ENCODE measurements at places on chromosomes 13 and 19.

DNA sequence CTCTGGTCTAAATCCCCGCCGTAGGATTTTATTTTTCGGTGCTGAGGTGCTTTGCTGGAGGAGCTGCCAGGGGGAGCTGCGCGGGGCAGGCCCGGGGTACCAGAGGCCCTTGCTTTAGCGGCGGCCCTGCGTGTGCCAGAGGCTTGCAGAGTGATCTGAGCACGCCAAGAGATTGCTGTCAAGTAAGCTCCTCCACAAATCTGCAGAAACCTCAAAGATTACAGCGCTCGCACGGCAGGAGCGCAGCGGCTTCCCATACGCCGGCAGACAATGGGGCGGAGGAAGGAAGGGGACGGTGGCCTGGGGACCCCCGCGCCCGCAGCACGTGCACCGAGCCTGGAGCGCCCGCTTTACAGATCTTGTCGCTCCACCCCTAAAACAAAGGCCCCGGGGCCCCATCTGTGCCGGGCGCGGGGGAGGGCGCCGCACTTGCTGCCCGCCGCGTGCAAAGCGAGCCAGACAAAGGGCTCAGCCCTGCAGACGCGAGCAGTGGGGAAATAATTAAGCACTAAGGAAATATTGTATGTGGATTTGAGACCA, 9.1 kb upstream of the C19orf12 start:
- no peak for DNase-seq

GRCh38 chr13:96091164-96092117, 1.5 kb downstream of the HS6ST3 start:
- no peak for DNase-seq

DNA sequence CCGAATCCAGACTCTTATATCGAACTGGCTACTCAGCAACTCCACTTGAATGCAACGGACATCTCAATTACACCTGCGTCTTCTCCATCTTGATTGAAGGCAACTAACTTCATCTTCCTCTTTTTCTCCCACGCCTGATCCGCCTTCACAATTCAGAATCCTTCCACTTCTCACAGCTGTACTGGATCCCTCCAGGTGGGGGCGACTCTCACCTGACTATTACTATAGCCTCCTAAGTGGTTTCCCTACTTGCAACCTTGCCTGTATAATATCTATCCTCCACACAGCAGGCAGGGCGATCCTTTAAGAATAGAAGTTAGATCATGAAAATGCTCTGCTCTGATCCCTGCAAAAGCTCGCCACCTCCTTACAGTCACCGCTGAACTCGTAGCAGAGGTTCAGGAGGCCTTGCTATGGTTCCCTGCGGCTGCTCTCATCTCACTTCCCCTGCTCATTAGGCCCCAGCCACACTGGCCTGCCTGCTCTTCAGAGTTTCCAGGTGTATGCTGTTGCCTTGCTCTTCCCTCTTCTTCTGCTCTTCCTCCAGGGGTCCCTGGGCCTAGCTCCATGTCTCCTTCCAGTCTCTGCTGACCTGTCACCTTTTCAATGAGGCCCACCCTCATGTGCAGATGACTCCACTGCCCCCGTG, 31.9 kb downstream of the RFXAP start:
- DNase-seq = no peak

DNA sequence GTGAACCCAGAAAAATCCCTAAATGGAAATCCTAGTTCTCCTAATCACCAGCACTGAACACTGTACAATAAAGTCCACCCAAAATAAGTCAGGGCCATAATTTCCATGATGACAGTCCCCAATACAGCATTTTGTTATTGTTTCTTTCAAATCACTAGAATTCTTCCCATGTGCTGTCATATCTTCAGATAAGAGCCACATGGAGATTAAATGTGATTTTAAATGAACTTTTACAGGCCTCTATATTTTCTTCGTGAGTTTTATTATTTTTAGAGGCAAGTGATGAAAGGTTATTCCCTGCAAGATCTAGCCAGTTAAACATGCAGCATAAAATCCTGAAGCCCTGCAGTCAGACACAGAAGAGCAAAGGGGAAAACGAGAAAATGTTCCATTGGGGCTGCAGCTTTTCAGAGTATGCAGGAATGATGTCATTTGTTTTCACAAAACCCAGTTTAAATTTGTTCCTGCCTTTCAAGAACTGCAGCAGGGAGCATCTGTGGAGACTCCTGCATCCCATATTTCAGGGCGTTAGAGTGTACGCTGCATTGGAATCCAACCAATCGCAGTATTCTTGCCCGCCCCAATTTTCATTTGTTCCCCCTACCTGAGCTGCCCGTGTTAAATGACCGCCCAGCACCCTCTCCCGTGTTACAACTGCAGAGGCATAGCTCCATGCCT, 167.2 kb upstream of the KLF12 start:
- DNase-seq = no peak

- no peak for DNase-seq
Measured at GRCh38 chr19:1384478-1385110, 887 bp downstream of the NDUFS7 start.

DNA sequence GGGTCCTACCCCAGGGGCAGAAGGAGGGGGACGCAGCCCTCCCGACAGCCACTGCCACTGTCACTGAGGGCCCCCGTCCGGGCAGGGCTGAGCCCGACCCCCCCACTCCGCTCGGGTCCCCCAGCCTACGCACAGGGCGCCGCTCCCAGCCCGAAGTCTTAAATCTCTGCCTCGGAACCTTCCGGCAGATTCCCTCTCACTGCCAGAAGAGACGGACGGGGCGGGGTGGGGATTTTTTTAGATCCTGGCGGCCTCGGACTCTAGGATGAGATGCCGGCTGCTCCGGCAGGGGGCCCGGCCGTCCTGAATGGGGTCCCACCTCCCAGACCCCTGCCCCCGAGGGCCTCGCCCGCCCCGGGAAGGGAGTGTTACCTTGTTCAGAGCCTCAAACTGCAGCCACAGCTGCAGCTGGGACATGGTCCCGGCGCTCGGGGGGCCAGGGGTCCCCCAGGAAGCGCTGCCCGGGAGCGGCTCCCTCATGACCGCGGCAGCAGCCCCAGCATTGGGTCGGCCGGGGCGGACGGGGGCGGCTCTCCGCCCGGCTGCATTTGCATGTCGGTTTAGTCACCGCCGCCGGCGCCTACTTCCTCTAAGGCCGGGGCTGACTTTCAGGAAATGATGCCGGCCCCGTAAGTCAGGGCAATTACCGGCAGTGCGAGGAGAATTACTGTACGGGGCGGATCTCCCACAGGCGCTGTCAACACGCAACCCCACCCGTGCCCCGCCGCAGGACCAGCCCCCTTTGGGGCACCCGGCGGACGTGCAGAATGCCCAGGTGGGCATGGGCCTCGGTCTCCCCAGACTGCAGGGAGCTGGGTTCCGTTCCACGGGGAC, 28.1 kb downstream of the GPX4 start:
- DNase-seq = peak; percentile 62

DNA sequence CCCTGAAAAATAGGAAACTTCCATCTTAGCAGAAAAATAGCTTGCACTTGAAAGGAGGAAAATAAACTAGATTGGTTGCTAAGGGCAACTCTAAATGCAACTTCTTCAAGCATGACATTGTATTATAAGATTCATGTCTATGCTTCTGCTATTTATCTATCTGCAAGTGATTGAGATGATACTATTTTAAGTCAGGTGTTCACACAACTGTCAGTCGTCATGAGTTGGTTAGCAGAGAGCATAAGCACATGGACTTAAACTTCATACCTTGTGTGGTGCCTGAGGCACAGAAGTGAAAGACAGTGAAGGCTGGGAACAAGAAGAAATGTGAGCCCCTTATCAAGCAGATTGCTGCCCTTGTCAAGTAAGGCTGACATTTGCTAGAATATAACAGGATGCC, 82.9 kb downstream of the SLITRK5 start:
- no peak for DNase-seq

- no peak for DNase-seq
Measured at GRCh38 chr13:112705286-112705685, 15.4 kb downstream of the ATP11A start.

- no peak for DNase-seq
Measured at GRCh38 chr19:19475849-19476828, 39.2 kb downstream of the TSSK6 start.

DNA sequence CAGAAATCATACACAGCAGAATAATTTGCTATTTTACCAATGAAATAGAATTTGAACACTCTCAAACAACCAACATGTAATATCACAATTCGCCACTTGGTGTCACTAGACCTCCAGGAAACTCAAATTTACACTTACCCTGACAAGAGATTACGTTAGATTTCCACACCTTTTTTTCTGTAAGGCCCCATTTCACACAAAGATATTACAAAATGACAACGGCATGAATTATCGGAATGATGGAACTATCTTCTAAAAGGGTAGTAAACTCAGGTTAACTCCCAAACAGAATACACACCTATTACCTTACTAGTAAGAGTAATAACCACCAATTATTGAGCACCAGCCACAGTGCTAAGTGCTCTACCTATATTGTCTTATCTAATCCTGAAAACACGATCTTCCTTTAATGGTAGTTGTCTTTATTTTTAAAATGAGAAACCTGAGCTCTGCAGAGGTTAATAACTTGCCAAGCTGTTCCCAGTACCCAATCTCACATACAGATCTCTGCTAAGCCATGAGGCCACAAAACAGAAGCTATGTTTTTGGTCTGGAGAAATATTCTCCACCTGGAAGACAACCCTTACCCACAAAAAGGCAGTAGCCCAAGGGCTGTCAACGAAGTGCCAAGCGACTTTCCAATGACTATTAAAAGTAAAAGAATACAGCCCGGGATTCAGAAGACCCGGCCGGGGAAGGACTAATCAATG, 152.4 kb downstream of the DCLK1 start:
- peak; percentile 16 for DNase-seq

GRCh38 chr13:73924607-73925006, 209.6 kb downstream of the KLF12 start:
- DNase-seq = no peak

GRCh38 chr19:8396563-8397203, 6.5 kb downstream of the RAB11B start:
- peak; percentile 40 for DNase-seq

DNA sequence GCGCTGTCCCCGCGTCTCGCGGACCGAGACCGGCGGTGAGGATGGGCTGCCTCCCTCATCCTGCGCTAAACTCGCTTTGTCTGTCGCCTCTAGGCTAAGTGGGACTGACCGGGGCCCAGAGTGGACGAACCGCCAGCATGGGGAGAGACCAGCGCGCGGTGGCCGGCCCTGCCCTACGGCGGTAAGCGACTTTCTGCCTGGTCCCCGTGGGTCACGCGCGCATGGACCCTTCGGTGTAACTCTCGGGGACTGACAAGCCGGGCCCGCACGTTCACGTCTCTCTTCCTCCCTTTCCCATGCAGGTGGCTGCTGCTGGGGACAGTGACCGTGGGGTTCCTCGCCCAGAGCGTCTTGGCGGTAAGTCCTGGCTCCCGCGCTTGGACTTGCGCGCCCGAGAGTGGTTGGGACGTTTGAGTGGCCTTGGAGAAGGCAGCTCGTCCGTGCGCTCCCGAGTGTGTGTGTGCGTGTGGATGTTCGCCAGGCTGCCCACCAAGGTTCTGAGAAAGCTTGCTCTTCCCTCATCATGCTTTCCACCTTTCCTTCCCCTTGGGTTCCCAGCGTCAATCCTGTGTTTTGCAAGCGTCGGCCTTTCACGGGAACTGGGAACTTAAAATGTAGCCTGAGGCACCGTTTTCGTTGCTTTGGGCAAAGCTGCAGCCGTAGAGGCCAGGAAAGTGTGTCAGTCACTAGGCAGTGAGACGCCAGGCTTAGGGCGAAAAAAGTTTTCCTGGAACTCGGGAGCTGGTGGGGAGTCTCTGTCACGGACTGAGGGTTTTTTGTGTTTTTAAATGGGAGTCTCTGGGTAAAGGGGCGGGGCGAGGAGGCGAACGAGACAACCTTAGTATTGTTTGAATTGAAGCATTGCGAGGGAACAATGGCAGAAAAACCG, 927 bp downstream of the COL4A2 start:
- no peak for DNase-seq

GRCh38 chr19:10817291-10818038, 18.5 kb downstream of the TMED1 start:
- DNase-seq = no peak

GRCh38 chr19:34479396-34479795, 2.2 kb upstream of the WTIP start:
- DNase-seq = no peak

DNA sequence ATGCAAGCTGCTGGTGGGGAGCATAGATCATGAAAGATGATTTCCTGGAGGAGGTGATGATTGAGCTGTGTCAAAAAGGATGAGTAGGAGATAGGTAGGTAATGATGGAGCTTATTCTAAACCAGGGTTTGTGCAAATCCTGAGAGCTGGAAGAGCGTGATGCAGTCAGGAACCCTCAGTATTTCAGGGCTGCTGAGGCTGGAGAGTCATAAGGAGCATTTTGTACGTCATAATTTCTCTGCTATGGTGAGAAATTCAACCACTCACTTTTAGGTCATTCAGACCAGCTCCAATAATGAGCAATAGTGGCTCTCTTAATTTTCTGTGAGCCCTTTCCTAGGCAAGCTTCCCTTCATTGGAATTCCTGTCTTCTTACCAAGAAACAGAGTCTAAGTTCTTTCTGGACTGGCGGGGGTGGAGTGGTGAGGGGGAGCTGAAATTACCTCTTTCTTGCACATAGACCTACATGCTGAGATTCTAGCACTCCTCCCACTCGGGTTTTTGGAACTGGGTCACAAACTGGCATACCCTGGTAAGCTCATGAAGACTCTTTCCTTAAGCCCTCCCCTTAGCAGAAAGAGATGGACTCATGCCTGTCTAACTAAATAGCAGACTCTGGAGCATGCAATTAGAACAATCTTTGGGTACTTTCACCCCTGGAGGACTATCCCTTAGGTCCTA, 62.2 kb upstream of the MYCBP2 start:
- DNase-seq = no peak

GRCh38 chr13:36973621-36974295, 25.4 kb downstream of the ALG5 start:
- no peak for DNase-seq

DNA sequence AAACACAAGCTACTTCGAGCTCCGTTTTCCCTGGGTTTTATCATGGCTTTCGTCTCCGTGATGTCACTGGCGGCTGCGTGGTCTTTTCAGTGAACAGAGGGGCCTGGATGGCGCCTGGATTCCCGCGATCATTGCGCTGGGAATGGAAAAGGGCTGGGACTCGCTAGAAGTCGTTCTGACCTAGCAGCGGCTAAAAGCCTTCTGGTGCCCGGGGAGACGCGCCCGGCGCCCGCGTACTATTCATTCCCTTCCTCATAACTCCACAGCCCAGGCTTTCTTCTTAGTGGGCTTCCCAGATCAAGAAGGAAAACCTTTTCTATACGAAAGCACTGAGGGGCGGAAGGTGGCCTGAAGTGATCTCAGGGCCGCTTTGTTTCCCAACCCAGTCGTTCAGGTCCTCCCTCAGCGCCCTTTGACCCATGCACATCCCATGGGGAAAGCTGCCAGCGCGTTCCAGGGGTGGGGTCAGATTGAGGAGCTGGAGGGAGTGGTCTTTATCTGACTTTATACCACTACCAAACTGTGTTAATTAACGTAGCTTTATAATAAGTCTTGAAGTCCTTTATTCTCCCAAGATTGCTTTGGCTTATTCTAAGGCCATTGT, 96.6 kb downstream of the ELF1 start:
- no peak for DNase-seq

DNA sequence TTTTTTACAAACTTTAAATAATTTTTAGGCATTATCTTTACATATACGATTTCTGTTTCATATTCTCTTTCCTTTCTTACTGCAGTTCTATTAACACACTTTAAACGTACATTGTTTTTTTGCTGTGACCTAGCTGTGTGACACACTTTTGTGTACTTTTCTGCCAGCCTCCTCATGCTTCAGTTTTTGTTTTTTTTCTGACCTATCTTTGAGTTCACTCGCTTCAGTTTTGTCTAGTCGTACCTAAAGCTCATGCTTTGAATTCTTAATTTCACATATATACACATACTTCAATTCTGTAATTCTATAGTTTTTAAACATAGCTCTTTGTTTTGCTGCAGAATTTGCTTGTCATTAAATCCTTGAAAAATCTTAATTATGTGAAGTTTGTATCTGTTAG, 150.4 kb downstream of the PDS5B start:
- no peak for DNase-seq

All from urothelium cell line (cell line).